ENCODE measurements at places on chromosomes 1 and 21.

- no peak for DNase-seq
Observed at GRCh38 chr1:187091666-187092065, 262.9 kb downstream of the PLA2G4A start.

DNA sequence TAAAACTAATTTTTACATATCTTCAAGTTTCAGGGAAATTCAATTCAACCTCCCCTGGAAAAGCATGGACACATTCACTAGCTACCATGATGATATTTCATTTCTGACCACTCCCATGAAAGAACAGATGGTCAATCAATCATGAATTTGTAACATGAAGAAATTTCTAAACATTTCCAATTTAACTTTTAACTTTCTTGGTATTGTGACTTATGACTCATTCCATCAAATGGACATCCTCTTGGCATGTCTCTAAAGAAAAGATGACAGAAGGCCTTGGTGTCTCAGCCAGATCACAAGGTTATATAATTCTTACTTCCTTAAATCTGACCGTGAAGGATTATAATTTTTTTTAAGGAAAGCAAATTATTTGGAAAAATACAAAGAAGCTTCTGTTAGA lies 10.5 kb upstream of the MCOLN3 start:
- peak; percentile 81 for DNase-seq

DNA sequence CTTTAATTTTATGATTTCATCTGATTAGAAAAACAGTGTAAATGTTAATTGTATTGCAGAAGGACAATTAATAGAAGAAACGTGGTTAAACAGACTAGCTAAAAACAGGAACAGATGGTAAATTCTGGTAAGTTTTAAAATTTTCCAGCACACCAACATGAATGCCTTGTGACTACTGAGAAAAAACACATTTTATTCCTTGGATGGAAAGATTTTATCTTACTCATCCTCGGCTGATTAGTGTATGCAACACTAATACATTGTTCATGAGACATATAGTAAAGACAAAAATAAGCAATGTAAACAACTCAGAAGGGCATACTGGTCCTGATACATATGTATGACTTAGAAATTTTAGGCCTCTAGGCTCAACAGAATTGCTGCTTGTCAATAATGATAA lies 4.9 kb upstream of the AK5 start:
- DNase-seq = no peak

DNA sequence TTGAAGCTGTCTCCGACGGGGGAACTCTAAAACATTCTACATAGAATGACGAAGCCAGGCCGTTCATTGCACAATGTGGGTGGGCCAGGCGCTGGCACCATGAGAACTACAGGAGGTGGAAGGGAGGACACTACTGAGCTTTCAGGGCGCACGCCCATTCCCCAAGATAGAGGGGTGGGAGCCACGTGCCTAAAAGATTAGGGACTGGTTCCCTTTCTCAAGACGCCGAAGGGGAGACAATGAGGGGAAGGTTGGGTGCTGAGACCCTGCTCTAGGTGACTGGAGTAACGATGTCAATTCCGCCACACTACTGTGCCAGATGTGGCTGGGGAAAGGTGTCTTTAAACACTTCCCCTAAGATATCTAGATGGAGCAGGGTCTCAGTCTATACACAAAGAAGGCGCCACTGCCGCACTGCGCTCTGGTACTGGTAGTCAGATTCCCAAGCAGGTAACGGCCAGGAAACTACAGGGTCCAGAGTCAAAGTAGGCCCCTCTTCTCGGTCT lies 782 bp downstream of the CSDE1 start:
- peak; percentile 86 for DNase-seq

- DNase-seq = no peak
Observed at GRCh38 chr1:240309769-240310168, 218.1 kb downstream of the FMN2 start.

GRCh38 chr1:26181586-26182382 lies 4.5 kb downstream of the CNKSR1 start:
- no peak for DNase-seq

GRCh38 chr1:1959840-1960479 lies 40.9 kb upstream of the TMEM52 start:
- DNase-seq = peak; percentile 76

- no peak for DNase-seq
Observed at GRCh38 chr21:39127506-39127905, 55.7 kb downstream of the PSMG1 start.

DNA sequence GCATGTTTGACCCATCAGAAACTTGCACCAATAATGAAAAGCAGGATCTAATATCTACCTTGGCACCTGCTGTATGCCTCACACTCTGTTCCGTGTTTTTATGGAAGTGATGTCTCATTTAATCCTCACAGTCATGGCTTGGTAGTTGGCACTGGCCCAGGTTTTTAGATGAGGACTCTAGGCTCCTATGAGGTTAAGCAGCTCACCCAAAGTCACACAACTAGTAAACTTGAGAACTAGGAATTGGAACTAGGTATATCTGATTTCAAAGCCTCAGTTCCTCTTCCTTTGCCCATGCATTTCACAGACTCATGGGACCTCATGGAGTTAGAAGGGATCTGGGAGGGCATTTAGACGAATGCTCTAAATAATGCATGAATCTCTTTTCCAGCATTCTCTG lies 21.3 kb upstream of the TARBP1 start:
- peak; percentile 62 for DNase-seq

DNA sequence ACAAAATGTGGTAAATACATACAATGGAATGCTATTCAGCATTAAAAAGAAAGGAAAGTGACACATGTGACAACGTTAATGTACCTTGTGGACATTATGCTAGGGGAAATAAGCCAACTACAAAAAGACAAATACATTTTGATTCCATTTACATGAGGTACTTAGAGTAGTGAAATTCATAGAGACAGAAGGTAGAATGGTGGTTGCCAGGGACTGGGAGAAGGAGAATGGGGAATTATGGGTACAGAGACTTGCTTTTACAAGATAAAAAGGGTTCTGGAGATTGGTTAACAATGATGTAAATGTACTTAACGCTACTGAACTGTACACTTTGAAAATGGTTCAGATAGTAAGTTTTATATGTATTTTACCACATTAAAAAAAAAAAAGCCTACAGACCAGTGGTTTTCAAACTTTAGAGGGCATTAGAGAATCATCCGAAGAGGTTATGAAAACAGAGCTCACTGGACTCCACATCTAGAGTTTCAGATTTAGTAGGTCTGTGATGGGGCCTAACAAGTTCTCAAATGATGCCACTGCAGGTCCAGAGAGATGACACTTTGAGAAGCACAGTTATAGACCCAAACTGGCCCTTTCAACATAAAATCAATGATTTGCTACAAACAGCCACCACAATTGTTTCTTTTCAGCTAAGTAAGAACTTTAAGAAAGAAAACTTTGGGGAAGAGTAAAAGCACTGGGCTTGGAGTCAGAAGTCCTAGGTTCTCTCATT lies 9.6 kb upstream of the ADCY10 start:
- DNase-seq = no peak

DNA sequence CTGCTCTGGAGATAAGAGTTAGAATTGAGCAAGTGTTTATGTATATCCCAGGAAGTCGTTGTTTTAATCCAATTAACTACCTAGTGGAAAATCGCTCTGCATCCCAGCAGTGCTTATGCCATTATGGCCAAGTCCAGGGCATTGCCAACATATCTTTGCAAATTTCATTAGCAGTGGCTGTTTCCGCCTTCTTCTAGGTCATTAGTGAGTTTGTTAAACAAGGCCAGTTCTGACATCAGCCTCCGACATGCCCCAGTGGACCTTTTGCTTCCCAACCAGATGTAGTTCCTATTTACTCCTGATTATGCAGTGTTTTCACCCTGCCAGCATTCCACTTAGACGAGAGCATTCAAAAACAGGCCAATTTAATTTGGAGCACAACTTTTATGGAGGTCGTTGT lies 106.8 kb upstream of the FAM78B start:
- no peak for DNase-seq

GRCh38 chr1:168763031-168763430 lies 34.0 kb upstream of the DPT start:
- no peak for DNase-seq

DNA sequence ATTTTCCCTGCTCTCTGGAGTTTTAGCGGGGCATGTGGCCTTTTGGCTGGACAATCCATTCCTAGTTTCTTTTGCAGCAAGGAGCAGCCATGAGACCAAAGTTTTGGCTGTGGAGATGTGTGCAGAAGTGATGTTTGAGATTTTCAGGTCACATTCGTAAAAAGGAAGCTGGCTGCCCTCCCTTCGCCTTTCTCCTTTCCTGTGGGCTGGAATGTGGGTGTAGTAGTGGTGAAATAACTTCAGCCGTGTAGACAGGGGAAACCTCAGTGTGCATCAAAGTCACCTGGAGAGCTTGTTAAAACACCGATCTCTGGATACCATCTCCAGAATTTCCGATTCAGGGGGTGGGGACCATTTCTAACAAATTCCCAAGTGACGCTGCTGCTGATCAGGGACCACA lies 5.3 kb upstream of the GPR88 start:
- no peak for DNase-seq

GRCh38 chr1:205935869-205936268 lies 7.4 kb downstream of the SLC26A9 start:
- DNase-seq = no peak

GRCh38 chr1:102851616-102852015 lies 256.7 kb downstream of the COL11A1 start:
- DNase-seq = no peak

- DNase-seq = no peak
Observed at GRCh38 chr1:117821382-117821755, 108.1 kb downstream of the GDAP2 start.

- DNase-seq = no peak
Observed at GRCh38 chr1:203534526-203534925, 40.6 kb downstream of the OPTC start.

DNA sequence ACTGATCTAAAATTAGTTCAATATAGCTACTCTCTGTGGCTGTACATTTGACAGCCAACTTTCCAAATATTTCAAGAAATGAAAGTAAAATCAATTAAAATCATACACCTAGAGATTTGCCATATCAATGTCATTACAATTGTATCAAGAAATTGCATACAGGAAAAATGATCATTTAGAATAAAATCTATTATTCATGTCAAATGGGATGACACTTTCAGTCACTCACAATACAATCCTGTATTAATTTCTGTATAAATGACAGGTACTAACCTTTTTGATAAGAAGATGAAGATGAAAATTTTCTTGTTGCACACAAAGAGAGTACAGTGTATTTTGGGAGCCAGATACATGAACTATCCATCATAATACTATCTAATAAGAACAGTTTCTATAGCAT lies 1588.9 kb upstream of the PRMT6 start:
- DNase-seq = no peak

GRCh38 chr21:32182449-32182848 lies 96.4 kb downstream of the MIS18A start:
- DNase-seq = no peak

All from suppressor macrophage treated with lipopolysaccharide for 4 hours (primary cell).